ENCODE measurements at places on chromosomes 11 and 22.

DNA sequence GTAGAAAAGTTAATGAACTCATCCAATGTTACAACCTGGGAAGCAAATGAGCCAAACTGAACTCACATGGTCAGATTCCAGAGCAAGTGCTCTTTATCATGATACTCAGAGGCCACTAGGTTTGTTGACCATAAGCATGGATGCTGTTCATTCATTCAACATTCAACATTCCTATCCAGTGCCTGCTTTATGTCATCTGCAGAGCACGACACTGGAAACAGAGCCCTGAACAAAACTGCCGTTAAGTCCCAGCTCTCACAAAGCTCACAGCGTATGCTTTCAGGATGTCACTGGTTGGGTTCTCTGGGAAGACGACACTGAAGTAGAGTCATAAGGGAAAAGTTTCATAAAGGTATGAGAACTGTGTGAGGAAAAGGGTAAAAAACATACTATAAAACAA lies 105.8 kb upstream of the TRIM77 start:
- no peak for DNase-seq

DNA sequence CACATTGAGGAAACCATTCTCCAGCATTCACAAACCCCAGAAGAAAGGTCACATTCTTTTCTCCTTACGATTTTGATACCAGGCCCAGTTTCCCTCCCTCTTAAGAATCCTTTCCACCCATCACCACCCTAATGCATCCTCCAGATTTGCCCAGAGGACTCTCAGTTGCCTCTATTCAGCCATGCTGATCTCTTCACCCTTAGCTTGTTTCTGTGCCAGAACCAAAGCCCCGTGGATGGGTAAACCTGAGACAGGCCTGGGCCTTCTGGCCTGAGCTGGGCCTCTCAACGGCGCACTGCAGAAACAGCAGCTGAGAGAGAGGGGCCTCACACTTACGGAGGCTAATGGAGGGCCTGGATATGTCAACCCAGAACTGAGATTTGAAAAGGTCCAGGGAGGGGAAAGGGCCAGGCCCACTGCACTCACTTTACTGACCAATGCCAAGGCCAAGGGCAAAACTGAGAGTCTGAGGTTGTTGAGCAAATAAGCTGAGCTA lies 32.2 kb upstream of the OAF start:
- DNase-seq: no peak

DNA sequence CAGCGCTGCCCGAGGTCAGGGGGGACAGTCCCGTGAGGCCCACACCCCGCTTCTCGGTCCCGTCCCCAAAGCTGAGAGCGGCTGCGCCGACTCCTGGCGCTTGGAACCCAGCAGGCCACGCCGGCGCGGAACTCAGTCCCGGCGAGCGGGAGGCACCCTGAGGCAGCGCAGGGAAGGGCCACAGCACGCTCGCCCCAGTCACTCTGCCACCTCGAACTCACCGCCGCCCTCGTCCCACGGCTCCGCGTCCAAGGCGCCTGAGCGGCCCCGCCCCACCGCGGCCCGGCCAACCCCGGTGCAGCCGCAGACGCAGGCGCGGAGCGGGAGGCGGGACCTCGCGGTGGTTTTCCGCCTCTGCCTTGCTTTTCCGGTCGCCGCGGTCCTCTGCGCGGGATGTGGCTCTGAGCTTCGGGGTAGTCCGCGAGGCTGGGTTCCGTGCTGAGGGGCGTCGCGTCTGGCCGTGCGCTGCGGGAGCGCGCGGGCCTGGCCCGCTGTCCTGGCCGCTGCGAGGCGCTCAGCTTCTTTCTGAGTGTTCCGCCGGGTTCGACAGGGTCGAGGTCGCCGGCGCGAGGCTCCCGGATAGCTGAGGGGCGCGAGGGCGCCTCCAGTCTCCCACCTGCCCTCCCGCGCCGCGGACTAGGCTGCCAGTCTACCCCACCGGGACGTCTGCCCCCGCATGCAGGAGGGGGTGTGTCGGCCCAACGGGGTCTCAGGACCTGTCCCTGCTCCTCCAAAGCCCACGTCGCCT lies at the start of gene CDPF1:
Gene CDPF1 (minus strand): TSS at position 259 of the 748 bp plus-strand sequence. CDS start 2,009 bp downstream, outside the sequence.
- DNase-seq: peak; percentile 86

DNA sequence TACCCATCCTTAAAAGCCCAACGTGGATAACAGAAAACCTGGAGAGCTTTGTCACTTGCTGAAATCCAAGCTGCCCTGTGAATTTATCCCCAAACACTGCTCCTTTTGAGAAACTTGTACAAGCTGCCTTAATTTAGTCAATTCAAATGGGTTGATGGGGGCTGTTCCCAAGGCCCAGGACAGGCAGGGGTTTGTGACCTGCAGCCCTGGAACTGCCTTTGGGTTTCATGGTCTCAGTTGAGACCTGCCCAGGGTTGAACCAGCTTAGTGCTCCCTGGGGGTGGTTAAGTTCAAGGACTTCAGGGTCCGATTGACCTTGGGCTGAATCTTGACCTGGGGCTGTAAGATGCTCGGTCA lies 112.1 kb upstream of the OR4B1 start:
- no peak for DNase-seq

DNA sequence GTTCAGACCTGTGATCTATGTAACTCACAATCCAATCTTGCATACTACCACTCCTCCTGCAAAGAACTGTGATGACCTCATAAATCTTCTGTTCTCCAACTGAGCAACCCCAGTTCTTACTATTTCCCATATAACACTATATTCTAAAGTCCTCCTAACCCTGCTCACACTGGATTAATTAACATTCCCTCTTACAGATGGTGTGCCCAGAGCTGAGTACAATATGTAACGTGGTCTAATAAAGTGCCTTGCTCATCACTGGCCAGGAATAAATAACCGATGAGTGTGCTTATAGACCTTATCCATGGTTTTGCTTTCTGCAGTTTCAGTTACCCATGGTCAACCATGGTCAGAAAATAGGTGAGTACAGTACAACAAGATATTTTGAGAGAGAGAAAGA lies 28.6 kb downstream of the PRCP start:
- no peak for DNase-seq

DNA sequence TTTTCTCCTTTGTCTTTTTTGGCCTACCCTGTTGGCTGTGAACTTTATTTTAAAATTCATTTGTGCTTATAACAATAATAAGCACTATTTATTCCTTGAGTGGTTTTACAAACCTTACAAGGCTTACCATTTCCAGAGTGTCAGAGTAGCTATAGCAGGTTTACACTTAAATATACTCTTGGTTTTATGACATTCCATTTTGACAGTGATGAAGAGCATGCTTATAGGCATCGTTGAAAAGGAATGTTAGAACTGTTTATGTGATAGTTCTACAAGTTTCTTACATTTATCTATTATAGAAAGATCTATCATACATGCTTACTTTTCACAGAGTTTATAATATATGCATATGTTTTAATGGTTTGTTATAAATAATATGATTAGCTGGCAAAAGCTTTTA lies 84.1 kb downstream of the PDE3B start:
- no peak for DNase-seq

GRCh38 chr22:45787759-45788158 lies 116.1 kb downstream of the ATXN10 start:
- no peak for DNase-seq

DNA sequence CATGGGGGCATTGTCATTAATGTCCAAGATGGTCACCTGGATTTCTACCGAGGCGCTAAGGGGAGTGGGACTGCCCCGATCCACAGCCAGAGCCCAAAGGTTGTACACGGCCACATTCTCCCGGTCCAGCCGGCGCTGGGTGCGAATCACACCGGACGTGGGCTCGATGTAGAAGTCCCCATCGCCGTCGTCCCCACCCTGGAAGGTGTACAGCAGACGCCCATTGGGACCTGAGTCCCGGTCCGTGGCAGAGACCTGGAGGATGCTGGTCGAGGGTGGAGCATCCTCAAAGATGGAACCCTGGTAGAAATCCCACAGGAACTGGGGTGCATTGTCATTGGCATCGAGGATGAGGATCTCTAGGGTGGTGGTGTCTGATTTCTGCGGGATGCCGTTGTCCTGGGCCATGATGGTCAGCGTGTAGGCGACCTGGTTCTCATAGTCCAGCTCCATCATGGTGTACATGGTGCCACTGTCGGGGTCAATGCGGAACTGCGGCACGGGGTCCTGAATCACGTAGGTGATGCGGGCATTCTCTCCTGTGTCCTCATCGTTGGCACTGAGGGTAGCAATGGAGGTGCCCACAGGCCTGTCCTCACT lies 3.1 kb downstream of the CELSR1 start:
- DNase-seq: no peak

- DNase-seq: no peak
Measured at GRCh38 chr22:47038206-47038835, 275.9 kb downstream of the TBC1D22A start.

GRCh38 chr22:32728291-32728690 lies 73.2 kb upstream of the TIMP3 start:
- DNase-seq: no peak

GRCh38 chr11:64379817-64380709 lies 21.1 kb downstream of the RPS6KA4 start:
- no peak for DNase-seq

DNA sequence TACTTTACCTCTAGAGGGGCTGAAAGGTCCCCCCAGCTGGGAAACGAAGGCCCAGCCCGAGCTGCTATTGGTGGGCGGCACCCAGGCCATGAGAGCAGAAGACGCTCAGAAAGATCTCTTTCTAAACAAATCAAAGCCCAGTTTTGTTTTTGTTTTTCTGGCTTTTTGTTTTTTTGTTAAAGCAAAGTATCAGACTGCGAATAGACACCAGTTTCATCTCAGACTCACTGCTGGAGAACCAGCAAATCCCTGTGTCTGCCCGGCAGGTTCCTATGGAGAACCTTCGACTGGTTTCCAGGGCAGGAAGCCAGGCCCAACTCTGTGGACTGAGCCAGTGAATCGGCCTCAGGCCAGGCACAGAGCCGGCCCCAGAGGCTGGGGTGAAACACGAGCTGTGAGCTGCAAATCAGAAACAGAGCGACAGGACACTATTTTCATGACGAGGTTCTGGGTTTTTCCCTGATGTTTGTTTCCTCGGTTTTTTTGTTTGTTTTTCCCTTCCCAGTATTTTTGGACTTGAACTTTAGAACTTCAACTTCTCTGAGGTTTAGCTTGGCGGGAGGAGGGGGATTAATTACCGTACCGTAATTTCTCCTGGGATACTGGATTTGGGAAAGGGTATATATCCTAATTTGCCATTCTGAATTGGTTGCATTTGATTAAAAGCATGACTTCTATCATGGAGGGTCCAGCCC lies 16.0 kb upstream of the B4GALNT4 start:
- peak; percentile 76 for DNase-seq

DNA sequence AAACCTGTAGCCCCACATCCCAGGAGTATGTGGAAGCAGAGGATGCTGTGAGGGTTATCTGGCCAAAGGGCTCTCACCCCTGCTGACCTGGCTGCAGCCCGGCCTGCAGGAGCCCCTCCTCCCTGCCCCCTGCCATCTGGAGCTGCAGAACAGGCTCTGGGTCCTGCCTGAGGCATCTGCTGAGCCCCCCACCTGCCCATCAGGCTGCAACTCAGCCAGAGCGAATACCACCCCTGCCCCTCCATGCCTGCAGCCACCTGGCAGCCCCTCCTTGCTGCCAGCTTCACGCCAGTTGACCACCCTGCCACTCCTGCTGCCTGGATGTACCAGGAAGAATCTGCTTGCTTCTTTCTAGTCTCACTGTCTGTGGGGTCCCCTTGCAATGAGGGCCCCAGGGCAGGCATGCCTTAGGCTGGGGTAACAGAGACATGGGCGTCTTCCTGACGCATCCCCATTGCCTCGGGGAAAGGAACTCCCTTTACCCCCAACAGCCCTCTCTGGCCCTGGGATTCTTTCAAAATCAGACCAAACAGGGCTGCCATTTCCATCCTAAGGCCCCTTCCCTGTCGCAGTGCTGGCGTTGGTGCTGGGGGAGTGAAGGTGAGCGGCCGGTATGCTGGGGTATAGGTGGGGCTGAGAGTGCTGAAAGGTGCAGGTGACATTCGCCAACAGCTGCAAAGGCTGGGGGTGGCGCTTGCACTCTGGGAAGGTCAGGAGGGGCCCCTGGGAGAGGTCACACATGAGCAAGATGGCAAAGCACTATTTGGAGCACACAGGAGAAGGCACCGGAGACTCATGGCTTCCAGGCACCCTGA lies 1334.6 kb downstream of the TBC1D22A start:
- no peak for DNase-seq

Data from renal pelvis (tissue), 12 donors.